ENCODE measurements at places on chromosomes 12 and 14.

DNA sequence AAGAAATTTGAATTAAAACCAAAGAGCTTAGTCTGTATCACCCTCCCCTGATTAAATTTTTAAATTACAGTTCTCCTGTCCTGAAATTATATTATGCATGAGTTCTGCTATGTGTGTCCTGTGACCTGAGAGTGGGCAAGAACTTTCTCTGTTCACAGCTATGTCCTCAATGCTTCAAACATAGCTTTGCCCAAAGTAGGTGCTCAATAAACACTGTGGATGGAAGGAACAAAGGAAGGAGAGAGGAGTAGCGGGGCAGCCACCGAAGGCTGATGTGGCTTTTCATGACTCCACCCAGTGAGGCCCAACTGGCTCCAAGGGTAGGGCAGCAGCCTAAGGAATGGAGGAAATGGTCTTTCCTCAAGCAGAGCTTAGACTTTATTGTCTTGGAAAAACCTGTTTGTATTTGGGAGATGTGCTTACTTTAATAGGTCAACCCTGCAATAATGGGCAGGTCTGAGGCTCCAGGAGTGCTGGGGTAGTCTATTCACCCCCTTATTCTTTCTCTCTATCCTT, 7.6 kb upstream of the MARK3 start:
- DNase-seq: no peak

GRCh38 chr12:58414398-58414871, 473.1 kb downstream of the ATP23 start:
- DNase-seq: no peak

DNA sequence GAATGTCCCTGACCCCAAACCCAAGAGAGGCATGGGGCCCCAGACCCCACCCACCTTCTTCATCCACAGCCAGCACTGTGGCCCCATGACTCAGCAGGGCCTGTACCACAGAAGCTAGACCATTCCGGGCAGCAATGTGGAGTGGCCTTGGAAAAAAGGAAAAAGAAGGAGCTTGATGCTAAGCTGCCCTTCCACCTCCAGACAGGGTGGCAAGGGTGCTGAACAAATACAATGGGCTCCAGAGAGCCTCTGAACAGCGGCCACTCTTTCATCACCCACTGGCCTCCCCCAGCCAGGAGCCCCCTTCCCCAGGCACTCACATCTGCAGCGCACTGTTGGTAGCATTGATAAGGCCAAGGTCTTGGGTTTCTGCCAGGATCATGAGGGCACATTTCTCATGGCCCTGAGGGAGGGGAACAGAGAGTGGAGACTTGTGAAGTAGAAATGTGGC, 13.9 kb downstream of the SLC39A5 start:
- no peak for DNase-seq

DNA sequence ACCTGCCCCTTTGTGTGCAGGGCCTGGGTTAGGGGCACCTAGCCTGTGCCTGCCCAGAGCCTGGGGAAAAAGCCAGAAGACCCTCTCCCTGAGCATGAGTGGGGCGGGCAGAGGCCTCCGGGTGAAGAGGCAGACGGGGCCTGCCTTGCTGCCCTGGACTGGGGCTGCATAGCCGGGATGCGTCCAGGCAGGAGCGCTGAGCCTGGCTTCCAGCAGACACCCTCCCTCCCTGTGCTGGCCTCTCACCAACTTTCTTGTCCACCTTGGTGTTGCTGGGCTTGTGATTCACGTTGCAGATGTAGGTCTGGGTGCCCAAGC, 216.1 kb downstream of the TMEM121 start:
- DNase-seq: no peak

- no peak for DNase-seq
Observed at GRCh38 chr12:21831791-21832344, 57.4 kb upstream of the KCNJ8 start.

GRCh38 chr12:77236066-77236465, 170.7 kb upstream of the E2F7 start:
- DNase-seq: no peak

GRCh38 chr12:24500831-24501230, 448.1 kb downstream of the BCAT1 start:
- DNase-seq: no peak

DNA sequence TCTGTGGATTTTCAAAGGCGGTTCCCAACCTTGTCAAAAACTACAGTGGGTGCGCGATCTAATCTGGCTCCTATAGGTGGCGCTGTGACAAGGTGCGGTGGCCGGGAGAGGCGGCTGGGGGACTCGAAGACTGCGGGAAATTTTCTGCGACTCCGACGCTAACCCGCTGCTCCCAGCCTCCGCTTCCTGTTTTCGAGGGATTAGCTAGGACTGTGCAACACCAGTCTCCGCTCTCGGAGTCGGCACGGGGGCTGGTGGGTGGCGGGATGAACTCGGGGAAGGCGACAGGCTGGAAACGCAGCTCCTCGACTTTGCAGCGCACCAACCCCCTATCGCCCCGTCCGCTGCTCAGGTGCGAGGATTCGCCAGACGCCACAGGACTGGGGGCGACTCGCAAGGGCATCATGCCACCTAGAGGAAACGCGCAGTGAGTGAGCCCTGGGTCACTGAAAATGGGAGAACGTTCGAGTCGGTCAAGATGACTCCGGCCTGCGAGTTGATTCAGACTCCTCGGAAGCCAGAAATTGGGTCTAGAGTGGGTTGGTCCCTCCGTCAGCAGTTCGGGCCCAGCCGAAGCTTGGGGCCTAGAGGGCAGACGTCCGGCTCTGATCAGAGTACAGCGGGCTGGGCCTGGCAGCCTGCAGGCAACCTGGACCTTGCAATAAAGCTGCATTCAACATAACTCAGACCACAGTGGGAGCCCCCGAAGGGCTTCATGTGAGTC, 5.5 kb upstream of the PAX9 start:
- DNase-seq: no peak

DNA sequence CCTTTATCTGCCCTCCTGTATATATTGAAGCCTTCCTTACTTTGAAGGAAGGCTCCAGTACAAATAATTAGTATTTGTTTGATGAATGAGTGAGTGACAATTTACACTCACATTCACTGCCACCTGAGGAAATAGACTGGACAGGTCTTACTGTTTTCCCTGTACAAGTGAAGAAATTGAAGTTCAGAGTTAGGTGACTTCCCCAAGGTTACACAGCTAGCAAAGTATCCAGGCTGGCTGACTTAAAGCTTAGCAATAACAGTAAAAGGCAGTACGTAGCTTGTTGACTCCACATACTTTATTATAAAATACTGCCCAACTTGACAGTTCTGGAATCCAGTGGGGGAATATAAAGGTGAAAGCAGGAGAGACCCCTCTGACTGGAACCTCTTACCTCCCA, 2.6 kb upstream of the KRT18 start:
- no peak for DNase-seq

DNA sequence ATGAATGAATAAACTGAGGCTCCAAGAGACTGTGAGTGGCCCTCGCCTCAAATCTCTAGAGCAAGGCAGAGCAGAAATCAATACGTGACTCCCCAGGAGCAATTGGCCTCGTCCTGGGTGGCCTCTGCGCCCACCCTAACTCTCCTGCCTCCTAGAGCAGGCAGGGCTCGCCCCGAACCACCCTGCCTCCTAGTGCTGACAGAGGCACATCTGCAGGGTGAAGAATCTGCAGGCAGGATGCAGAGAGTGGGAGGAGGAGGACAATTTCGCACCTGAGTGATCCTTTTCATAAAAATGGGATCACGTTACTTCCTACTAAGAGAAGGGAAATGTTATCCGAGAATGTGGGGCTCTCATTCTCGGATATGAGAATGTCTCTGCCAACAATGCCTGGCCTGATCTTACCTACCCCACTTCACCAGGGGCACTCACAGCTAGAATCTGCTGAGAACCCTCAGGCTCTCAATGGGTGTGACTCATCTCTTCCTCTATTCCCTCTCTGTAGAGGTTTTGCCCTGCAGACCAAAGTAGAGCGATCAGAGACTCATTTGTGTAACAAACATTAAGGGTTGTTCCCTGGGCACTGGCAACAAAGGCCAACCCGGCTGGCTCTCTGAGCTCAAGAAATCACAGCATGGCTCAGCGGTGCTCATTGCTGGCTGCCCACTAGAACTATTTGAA, 61.7 kb upstream of the BCL2L14 start:
- no peak for DNase-seq

DNA sequence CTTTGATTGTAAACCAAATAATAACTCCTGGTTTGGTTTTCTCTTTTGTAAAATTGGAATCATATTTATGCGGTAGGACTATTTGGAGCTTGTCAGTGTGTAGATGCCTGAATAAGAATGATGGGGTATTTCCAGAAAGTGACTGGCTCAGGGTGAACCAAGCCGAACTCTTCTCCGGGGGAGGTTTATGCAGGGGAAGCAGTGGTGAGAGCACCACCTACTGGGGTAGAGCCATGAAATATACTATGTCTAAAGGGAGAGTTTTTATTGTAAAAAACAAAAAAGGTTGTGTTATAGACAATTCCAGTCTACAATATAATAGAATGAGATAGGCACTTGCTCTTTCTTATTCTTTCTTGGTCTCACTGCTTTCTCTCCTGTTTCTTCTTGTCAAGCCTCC, 222.9 kb upstream of the SLC16A7 start:
- DNase-seq: no peak

- peak; percentile 17 for DNase-seq
Observed at GRCh38 chr12:104219908-104220404, 4.4 kb downstream of the TXNRD1 start.

DNA sequence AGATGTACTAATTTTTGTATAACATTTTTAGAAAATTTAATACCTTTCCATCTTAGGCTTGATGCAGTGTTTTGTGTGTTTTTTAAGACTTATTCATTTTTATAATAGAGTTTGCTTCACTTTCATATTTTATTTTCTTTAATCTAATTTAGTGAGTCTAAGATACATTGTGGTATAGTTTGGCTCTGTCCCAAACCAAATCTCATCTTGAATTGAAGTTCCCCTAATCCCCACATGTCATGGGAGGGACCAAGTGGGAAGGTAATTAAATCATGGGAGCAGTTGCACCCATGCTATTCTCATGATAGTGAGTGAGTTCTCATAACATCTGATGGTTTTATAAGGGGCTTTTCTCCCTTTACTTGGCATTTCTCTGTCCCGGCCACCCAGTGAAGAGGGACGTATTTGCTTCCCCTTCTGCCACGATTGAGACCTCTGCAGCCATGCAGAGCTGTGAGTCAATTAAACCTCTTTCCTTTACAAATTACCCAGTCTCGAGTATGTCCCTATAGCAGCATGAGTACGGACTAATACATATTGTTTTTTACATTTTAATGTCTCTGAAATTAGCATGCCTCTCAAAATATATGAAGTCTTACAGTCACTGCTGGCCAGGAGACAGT, 34.9 kb downstream of the GABARAPL1 start:
- DNase-seq: no peak

DNA sequence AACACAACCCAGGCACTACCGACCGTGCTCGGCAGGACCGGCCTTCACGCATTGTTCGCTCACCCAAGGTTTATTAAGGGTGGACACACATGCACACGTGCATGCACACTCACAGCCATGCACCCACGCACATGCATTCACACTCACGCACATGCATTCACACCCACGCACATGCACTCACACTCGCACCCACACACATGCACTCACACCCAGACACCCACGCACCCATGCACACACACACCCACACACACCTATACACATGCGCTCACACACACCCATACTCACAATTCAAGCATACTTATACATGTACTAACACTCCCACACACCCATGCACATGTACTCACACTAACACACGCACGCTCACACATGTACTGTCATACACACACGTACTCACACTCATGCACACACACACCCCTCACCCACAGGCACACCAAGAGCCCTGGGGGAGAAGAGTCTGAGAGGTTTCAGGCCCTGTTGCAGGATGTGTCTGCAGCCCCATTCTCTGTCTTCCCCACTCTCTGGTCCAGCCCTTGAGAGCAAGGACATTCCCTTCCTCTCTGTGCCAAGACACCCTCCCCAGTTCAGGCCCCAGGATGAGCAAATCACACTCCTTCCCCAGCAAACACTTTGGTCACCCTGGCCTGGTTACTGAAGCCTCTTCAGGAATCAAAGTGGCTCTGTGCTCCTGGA, 49.4 kb upstream of the BCL11B start:
- DNase-seq: no peak

DNA sequence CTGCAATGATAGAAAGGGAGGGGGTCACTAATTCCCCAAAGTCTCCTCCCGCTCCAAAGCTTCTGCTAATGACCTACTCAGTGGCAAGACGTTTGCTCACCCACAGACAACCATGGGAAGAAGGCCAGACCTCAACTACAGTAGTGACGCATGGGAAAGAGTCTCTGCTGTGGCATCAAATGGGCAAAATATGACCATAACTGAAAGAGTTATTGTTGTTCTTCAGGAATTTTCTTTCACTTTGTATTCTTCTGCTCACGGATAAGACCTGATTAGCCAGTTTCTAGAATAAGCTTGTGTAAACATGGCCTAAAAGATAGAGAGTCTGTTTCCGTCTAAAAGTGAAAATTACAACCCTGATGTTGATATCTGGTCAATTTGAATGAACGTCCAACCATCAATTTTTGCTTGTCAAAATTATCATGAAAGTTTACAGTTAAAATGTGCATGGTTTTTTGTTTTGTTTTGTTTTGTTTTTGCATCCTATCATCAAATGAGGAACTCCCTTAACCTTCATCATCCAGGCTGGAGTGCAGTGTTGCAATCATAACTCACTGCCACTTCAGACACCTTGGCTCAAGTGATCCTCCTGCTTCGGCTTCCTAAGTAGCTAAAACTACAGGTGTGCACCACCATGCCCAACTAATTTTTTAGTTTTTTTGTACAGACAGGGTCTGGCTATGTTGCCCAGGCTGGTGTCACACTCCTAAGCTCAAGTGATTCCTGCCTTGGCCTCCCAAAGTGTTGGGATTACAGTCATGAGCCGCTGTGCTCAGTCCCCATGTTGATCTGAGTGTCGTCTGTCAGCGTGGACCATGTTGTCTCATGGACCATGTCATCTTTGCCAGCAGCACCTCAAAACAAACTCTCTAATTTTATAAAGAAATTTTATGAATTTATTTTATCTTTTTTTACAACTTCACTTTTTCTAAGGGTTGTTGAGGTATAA, 7.0 kb downstream of the KRT6B start:
- DNase-seq: no peak

DNA sequence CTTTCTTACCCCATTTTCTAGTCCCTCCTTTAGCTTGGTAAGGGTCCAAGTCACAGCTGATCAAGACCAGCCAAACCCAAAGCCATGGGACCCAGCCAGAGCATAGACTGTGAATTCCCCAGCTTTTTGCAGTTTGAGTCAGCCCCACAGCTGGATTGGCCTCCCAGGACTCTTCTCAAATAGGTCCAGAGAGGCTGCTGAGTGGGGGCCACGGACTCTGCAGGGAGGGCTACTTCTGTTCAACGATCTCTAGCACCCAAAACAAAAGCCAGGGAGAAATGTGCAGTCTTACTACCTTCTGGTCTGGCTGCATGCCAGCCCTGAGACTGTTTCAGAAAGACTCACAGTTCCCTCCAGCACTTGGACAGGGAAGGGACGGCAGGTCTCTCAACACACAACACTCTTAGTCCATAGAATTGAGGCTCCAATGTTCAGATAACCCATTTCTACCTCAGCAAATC, 1.6 kb downstream of the VDR start:
- DNase-seq: no peak

GRCh38 chr14:102898776-102899515, 23.5 kb upstream of the AMN start:
- DNase-seq: no peak

Data from activated T-helper 1 cell treated with anti-CD3 and anti-CD28 coated beads, Interleukin-2, amount 50 U/mL, for 16 hours (primary cell).